ENCODE measurements at places on chromosomes 3 and 15.

DNA sequence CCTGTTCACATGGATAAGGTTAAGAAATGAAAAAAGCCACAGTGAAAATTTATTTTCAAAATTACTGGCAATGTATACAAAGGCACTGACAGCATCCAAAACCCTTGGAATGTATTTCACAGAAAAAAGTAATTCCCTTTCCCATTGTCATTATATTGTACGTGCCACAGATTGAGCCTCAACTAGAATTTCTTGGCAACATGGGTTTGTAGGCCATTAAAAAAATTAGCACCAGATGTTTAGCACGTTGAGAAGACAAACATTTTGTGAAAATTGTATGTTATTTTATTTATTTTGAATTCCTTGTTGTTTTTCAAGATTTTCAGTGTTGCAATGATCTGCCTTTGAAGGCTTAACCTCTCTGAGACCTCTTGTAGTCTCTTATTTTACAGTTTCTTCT lies 76.3 kb upstream of the EPHB3 start:
- no peak for DNase-seq

- no peak for DNase-seq
Measured at GRCh38 chr3:121592856-121593702, at the start of gene FBXO40. FBXO40 (plus strand) TSS chr3:121593379; CDS start chr3:121620576, 27,197 bp downstream.

DNA sequence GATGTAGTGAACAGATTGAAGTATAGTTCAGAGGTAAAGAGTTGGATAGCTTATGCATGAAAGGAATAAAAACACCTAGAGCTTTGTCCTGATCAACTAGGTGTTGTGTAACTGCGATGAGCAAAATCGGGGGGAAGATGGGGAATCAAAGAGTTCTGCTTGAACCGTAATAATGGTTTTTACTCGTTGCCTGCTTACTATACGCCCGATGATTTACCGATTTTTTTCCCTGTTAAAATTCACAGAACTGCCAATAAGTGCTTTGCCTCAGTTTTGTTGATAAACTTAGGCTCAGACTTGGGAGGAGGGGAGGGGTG lies 783 bp upstream of the DNAJB11 start:
- no peak for DNase-seq

- DNase-seq = no peak
Measured at GRCh38 chr3:162175878-162176277, 679.3 kb downstream of the OTOL1 start.

All from GM20000 (cell line).